ENCODE measurements at places on chromosomes 5 and 9. TPM values are rescaled to one million over a fixed set of nuclear protein-coding genes. Genes with fewer than 3 reads are reported as not detected.

GRCh38 chr5:62299101-62299500 lies 6.9 kb upstream of the KIF2A start:
- DNase-seq, result no peak

DNA sequence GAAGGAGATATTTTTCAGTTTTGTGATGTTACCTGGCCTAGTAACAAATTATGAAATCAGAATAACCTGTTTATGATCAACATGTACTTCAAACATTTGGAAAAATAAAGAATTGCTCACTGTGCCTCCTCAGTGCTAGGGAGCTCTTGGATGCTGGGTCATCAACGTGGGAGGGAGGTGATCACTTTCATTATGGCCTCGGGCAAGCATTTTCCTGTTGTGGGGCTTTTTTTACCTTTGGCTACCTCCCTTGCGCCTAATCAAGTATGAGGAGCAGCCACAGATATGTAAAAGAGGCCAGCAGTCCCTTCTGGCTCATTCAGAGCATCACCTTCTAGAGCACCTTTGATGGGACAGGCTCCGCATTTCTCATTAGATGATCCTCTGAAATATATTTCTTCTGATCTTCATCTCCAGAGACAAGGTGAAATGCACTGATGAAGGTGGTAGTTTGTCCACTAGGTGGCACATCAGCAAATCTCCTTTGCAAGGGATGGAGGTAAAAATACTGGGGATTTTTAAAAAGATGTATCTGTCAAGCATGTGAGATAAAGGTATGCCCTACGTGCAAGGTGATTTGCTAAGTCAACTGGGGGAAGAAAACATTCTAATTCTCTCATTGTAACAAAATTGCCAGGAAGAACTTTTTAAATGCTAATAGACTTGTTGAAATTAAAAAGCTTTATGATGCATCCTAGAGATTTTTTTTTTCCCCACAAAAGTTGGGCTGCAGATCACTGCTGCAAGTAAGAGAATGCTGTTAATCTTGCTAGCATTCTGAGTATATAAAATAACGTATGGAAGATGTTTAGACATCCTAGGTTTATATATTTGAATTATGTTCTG lies 218.2 kb downstream of the MAST4 start:
- DNase-seq, result no peak

DNA sequence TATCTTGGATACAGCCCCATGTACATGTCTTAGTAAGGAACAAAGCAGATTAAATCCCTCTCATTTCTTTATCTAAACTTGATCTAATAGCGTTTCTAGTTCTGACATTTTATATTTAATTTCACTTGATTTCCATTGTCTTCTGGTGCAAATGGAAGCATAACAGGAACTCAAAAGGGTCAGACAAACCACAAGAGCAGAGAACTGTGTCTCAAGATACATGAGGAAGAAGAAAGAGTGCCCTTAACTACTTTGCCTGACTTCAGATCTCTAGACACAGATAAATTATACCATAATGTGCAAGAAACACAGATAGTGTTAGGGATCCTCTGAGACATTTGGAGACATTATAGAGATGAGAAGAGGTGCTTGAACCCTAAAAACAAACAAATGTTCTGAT lies 20.7 kb upstream of the STX17 start:
- DNase-seq, result no peak

GRCh38 chr9:37369671-37370070 lies 52.8 kb upstream of the GRHPR start:
- no peak for DNase-seq

GRCh38 chr9:105341434-105342146 lies 97.1 kb downstream of the SLC44A1 start:
- DNase-seq, result no peak

GRCh38 chr5:24163091-24163490 lies 481.7 kb downstream of the CDH10 start:
- DNase-seq, result no peak

DNA sequence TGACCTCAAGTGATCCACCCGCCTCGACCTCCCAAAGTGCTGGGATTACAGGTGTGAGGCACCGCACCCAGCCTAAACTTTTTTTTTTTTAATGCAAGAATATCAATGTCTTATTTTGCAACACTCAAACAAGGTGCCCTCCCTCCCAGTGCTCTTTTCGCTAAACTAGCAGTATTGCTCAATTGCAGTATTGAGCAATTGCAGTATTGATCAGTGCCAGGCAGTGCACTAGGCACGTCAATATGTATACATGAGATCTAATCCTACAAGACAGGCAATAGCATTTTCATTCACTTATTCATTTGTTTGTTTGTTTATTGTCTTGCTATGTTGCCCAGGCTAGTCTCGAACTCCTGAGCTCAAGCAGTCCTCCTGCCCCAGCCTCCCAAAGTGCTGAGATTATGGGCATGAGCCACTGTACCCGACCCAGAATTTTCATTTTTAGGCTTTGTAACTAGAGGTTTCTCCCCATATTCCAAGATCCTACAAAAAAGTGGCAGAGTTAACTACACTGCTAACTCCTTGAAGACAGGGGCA lies 94.5 kb downstream of the TTLL11 start:
- DNase-seq, result no peak

- DNase-seq, result no peak
Observed at GRCh38 chr9:114720086-114720676, 38.2 kb upstream of the TEX48 start.

- no peak for DNase-seq
Observed at GRCh38 chr5:74402553-74402952, 238.0 kb downstream of the ENC1 start.

GRCh38 chr9:92637886-92638620 lies 31.9 kb downstream of the IPPK start:
- no peak for DNase-seq

- DNase-seq, result no peak
Observed at GRCh38 chr5:36017622-36018021, 26.4 kb upstream of the UGT3A1 start.

DNA sequence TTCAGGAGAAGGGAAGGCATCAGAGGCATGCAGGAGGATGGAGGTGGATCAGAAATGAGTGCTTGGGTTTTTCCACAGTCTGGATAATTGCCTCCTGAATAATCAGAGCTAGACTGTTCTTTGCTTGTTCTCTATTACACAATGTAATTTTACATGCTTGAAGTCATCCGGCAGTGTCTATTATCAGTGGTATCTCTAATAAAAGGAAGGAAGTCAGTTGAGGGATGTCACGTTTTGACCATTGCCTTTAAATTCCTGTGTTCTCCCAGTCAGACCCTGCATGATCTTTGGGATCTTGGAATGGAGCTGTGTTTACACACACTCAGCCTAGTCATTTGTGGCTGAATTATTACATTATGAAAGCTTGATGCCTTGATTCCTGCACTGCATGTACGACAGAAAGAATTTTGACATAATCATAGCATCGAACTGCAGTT lies 91.0 kb downstream of the PDE8B start:
- no peak for DNase-seq

GRCh38 chr5:114176356-114176755 lies 185.5 kb upstream of the KCNN2 start:
- DNase-seq, result no peak

GRCh38 chr9:34512131-34513078 lies 10.4 kb downstream of the ENHO start:
- DNase-seq, result no peak

- no peak for DNase-seq
Observed at GRCh38 chr5:176360894-176361436, 599 bp downstream of the KIAA1191 start.

DNA sequence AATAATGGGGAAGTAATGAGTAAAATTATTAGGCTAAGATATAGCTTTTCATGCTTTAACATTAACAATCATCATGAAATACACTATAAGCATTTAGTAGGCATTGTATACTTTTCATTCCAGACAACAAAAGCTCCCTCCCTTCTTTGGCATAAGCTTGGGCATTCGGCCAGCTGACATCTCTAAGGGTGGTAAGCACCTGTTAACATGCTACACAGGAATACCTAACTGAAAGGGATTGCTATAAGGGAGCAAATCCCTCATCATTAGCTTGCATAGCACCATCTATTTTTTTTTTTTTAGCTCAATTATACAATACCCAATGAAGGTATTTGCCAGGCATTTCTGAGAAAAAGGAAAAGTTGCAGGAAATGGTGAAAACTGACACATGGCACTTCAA lies 16.6 kb downstream of the STRBP start:
- no peak for DNase-seq

DNA sequence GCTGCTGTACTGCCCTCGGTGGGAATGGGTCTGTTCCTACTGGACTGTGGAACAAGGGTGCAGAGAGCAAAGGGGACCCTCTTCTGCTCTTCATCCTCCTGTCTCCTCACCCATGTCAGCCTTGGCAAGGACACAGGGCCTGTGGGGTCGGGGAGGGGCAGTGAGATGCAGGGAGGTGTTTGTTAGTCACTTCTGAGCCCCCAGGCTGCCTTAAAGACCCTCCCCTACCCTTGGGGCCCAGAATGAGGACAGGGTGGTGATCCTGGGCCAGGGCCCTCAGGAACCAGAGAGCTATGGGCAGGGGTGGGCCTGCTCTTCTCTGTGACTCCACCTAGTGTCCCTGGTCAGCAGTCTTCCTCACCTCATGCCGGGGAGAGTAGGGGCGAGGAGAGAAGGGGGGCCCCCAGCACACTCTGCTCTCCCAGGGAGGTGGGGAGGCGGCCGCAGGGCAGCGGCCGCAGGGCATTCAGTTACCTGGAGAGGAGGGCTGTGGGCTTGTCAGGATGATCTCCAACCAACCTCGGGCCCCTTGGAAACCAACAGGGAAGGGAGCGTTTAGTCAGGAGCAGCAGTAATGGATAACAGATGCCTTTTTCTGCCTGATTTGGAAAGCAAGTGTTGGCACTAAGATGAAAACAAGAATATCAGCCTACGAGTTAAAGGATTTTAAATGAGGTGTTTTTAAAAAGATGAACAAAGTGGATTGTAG lies 62.0 kb upstream of the GARNL3 start:
- DNase-seq, result no peak

DNA sequence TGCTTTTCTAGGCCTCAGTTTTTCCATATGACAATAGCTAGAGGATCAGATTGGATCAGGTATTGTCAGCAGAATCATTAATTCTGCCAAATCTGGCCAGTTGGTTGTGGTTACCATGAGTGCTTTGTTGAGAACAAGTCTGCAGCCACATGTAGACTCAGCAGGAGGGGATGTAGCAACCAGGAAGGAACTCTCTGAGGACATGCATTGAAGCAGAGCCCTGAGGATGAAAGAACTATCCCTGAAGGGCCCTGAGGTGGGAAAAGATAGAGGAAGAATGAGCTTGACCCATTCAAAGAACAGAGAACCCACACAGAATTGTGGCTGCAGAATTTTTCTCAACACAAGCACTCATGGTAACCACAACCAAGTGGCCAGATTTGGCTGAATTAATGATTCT lies 60.1 kb upstream of the AFAP1L1 start:
- no peak for DNase-seq

- no peak for DNase-seq
Observed at GRCh38 chr5:123104607-123105006, 15.6 kb downstream of the PRDM6 start.

DNA sequence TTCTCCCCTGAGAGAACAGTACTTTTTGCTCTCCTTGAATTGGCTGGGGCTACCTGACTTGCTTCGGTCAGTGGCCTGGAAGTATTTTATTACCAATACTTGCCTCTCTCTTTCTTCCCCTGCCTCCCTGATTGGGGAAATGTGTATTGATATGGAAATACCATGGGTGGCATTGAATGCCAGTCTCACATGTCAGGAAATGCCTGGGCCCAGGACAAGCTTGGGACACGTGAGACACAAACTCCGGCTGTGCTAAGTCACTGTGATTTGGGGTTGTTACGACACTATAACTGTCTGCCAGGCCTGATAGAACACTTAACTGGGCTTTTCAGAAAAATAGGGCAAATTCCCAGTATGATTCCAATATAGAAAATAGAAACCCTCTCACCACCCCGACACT lies 238.3 kb downstream of the GADD45G start:
- DNase-seq, result no peak

DNA sequence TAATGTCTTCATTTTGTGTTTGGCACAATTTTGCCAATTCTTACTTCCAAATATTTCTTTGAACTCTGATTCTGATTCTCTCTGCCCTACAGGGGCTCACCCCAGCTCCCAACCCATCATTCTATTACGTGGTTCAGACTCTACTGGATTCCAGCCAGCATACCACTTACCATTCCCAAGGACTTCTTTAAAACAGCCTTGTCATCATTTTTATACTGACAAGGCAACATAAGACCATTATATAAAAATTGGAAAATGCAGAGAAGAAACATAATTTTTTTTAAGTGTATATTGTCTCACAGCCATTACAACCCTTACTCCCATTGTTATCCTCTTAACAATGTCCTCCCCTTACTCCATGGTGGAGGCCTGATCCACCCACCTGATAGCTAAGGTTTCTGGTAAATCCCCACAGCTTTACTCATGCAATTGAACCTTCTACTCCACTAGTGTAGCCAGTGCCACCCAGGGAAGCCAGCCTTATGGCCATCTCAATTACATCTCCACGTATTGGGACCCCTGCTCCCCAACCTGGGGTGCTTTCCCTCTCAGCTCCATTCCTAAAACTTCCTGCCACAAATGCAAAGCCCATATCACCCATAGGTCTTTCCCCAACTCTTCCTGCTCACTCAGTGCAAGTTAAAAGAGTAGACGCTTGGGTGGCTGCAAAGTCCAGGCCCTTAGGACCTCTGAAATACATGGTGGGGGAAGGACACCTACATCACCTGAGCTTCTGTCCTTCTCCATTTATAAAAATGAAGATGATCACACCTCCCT lies 19.1 kb downstream of the UGT3A2 start:
- DNase-seq, result no peak

GRCh38 chr5:96657068-96657467 lies 5.1 kb upstream of the CAST start:
- DNase-seq, result no peak

GRCh38 chr5:68431186-68431585 lies 215.6 kb downstream of the PIK3R1 start:
- DNase-seq, result no peak

DNA sequence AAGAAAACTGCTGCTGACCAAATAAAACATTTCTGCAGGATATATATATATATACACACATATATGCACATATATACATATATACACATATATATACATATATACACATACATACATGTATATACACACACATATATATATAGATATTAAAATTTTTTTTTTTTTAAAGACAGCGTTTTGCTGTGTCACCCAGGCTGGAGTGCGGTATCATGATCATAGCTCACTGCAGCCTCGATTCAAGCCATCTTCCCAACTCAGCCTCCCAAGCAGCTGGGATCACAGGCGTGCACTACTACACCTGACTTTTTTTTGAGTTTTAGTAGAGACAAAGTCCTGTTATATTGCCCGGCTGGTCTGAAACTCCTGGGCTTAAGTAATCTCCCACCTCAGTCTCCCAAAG lies 2.7 kb downstream of the MRPL22 start:
- no peak for DNase-seq

GRCh38 chr5:142544946-142545649 lies 140.8 kb downstream of the FGF1 start:
- no peak for DNase-seq

- no peak for DNase-seq
Observed at GRCh38 chr9:132156262-132156661, 5.6 kb upstream of the NTNG2 start.

The PDGFRB gene
- 115 TPM for polyA plus RNA-seq

The IFNA21 gene
- polyA plus RNA-seq, result not detected

The GPX8 gene
- polyA plus RNA-seq, result 48.7 TPM

The PLAC8L1 gene
- 0.73 TPM for polyA plus RNA-seq

The EIF4E1B gene
- polyA plus RNA-seq, result not detected

The C9orf153 gene
- 0.22 TPM for polyA plus RNA-seq

The DIRAS2 gene
- 0.61 TPM for polyA plus RNA-seq

The TERT gene
- not detected for polyA plus RNA-seq

The CCL28 gene
- 0.14 TPM for polyA plus RNA-seq
